Metanephros (tissue), 2 donors: ENCODE measurements at places on chromosomes 3 and 15. TPM values are rescaled to one million over a fixed set of nuclear protein-coding genes. Genes with fewer than 3 reads are reported as not detected.

The PSTPIP1 gene
- total RNA-seq, result 14.6 TPM

The SGO1 gene
- 4.0 TPM for total RNA-seq

The IL17RE gene
- total RNA-seq, result 4.0 TPM

The PIERCE2 gene
- total RNA-seq, result 2.6 TPM

The RBPMS2 gene
- total RNA-seq, result 1.4 TPM

The ARGFX gene
- not detected for total RNA-seq

The CYP1A2 gene
- total RNA-seq, result not detected

The PRSS50 gene
- total RNA-seq, result 0.99 TPM

The CIDEC gene
- total RNA-seq, result 0.18 TPM

The GOLGA8M gene
- total RNA-seq, result 3.7 TPM

The REC114 gene
- total RNA-seq, result not detected

The INO80 gene
- 38.5 TPM for total RNA-seq

The PATL2 gene
- total RNA-seq, result 1.2 TPM

The PRTG gene
- 26.0 TPM for total RNA-seq

The TEX55 gene
- total RNA-seq, result not detected

The SLC22A14 gene
- total RNA-seq, result 1.7 TPM

The DPPA2 gene
- 0.41 TPM for total RNA-seq

The FETUB gene
- not detected for total RNA-seq

The PIGBOS1 gene
- 15.6 TPM for total RNA-seq
